ENCODE measurements at places on chromosomes 11 and 22. TPM values are rescaled to one million over a fixed set of nuclear protein-coding genes. Genes with fewer than 3 reads are reported as not detected.

SPDYC gene
- 0.35 TPM for total RNA-seq

MEI1 gene
- 0.16 TPM for total RNA-seq

CD59 gene
- total RNA-seq = 86.7 TPM

GPHA2 gene
- total RNA-seq = 1.6 TPM

C11orf52 gene
- total RNA-seq = 2.1 TPM

LYVE1 gene
- total RNA-seq = 0.32 TPM

P4HA3 gene
- not detected for total RNA-seq

NXPE2 gene
- total RNA-seq = not detected

LRRN4CL gene
- total RNA-seq = 0.16 TPM

CASP1 gene
- not detected for total RNA-seq

OR52K2 gene
- not detected for total RNA-seq

TPH1 gene
- total RNA-seq = 0.11 TPM

KRTAP5-5 gene
- total RNA-seq = not detected

MS4A12 gene
- total RNA-seq = not detected

SLC25A17 gene
- total RNA-seq = 22.0 TPM

OR52N2 gene
- 0.25 TPM for total RNA-seq

PCF11 gene
- 56.2 TPM for total RNA-seq

CHRNA10 gene
- 0.73 TPM for total RNA-seq

SCUBE1 gene
- total RNA-seq = 9.6 TPM

FAM181B gene
- total RNA-seq = 1.1 TPM

TEX54 gene
- not detected for total RNA-seq

OR5P2 gene
- total RNA-seq = not detected

DNAJB13 gene
- 0.18 TPM for total RNA-seq

OR8G5 gene
- not detected for total RNA-seq

KDM4F gene
- not detected for total RNA-seq

SDHD gene
- total RNA-seq = 94.3 TPM

DBX1 gene
- total RNA-seq = 0.14 TPM

MIOX gene
- 0.41 TPM for total RNA-seq

SOX6 gene
- total RNA-seq = 0.62 TPM

RAB1B gene
- 125 TPM for total RNA-seq

GRM5 gene
- 0.13 TPM for total RNA-seq

RAG1 gene
- 0.82 TPM for total RNA-seq

SPINDOC gene
- 93.8 TPM for total RNA-seq

SLC35F2 gene
- 27.1 TPM for total RNA-seq

SNU13 gene
- 188 TPM for total RNA-seq

SLC1A2 gene
- 1.2 TPM for total RNA-seq

NAALADL1 gene
- total RNA-seq = 6.1 TPM

OSM gene
- not detected for total RNA-seq

OR51T1 gene
- total RNA-seq = not detected

ACTN3 gene
- total RNA-seq = 20.4 TPM

TEAD1 gene
- total RNA-seq = 79.9 TPM

CHRDL2 gene
- 0.25 TPM for total RNA-seq

SAA2 gene
- 4.1 TPM for total RNA-seq

DPP3 gene
- 86.7 TPM for total RNA-seq

KREMEN1 gene
- total RNA-seq = 4.1 TPM

HORMAD2 gene
- not detected for total RNA-seq

CRYBA4 gene
- 1.1 TPM for total RNA-seq

DLG2 gene
- total RNA-seq = 17.5 TPM

MIAT gene
- total RNA-seq = 58.2 TPM

PATE1 gene
- not detected for total RNA-seq

CHKB gene
- 75.4 TPM for total RNA-seq

SAA1 gene
- total RNA-seq = 12.8 TPM

MMP8 gene
- not detected for total RNA-seq

MS4A7 gene
- 0.25 TPM for total RNA-seq

GGTLC2 gene
- not detected for total RNA-seq

OR10A5 gene
- not detected for total RNA-seq
